Mesendoderm (in vitro differentiated cells): ENCODE measurements at places on chromosomes 13 and 19.

- DNase-seq: no peak
Observed at GRCh38 chr19:7483720-7484201, 5.1 kb downstream of the PEX11G start.

DNA sequence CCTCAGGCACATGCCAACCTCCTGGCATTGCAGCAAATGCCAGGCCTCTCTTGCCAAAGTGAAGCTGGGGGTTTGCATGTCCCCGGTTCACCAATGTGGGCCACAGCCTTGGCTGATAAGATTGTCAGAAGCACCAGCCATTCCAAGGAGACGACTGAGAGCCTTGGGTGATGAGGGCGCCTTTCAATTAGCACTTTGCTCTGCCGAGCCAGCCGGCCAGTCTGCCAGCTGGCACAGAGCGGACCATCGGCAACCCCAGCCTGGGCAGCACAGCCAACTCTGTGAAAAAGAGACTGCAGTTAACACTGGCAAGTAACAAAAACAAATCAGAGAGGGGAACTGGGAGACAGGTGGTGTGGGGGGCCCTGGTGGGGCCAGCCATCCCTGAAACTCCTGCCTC, 67.3 kb downstream of the EFNB2 start:
- no peak for DNase-seq

DNA sequence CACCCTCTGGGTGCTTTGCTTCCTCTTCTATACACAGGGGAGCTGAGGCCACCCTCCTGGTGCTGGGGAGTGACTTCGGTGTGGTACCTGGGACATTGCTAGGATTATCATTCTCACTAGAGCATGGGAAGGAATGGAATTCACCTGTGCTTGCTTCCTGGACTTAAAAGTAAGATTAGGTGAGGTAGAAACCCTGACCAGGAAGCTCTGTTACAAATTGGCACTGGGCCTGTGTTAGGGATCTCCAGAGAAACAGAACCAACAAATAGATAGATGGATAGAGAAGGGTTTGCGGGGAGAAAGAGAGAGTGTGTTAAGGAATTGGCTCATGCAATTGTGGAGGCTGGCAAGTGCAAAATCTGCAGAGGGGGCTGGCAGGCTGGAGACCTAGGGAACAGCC, 13.9 kb upstream of the SIAH3 start:
- DNase-seq: no peak

- DNase-seq: no peak
Observed at GRCh38 chr19:3863648-3864047, 5.2 kb downstream of the ZFR2 start.

- DNase-seq: no peak
Observed at GRCh38 chr13:46489586-46490023, 63.4 kb upstream of the LRCH1 start.

GRCh38 chr13:39910041-39910440, 254.6 kb downstream of the COG6 start:
- DNase-seq: peak; percentile 9

DNA sequence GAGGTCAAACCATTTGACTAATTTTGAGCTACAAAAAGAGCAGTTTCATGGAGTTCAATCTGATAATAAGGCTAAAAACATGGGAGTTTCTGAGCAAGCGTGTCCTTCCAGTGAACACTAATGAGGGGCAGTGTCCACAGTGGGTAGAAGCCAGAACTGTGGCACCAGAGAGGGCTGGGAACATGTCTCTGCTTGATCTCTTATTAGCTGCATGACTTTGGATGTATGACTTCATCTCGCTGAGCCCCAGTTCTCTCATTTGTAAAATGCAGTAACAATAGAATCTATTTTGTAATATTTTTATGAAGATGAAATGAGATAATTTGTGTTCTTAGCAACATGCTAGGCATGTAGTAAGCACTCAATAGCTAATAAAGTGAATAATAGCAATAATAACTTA, 69.8 kb downstream of the HS6ST3 start:
- no peak for DNase-seq

DNA sequence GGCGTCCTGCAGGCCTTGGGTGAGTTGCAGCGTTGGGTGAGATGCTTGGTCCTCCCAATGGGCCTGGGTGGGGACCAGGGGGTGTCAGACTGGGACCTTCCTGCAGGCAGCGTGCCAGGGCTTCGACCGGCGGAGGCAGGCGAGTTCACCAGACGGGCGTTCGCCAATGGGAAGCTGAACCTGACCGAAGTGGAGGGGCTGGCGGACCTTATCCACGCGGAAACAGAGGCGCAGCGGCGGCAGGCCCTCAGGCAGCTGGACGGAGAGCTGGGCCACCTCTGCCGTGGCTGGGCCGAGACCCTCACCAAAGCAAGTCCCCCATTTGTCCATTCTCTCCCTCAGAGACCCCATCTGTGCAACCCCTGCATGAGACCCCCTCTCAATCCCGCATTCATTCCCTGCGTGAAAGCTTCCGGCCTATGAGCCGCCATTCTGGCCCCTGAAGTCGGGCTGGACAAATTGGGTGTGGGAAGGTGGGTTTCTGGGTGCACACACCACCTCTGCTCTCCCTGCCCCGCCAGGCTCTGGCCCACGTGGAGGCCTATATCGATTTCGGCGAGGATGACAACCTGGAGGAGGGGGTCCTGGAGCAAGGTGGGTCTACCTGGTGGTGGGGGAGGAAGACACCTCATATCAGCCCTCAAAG, 1.2 kb downstream of the GTPBP3 start:
- DNase-seq: no peak

DNA sequence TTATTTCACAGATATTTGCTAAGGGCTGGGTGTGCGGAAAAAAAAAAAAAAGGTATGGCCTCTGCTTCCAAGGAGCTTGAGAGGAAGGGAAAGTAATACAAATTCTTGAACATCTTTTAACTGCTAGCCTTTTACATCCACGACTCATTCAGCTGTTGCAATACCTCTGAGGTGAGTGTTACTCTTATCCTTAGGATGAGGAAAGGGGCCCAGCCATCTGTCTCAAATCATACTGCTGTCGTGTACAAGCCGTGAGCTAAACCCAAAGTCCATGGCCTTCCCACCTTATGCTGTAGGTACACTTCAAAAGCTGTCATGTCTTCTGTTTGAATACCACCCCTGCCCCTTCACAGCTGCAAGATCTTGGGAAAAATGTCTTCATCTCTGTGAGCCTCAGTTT, 146.8 kb downstream of the KCNRG start:
- peak; percentile 14 for DNase-seq

GRCh38 chr19:34766386-34766785, 6.6 kb downstream of the ZNF599 start:
- DNase-seq: no peak

GRCh38 chr19:54439174-54439851, 9.7 kb upstream of the LENG8 start:
- peak; percentile 85 for DNase-seq

DNA sequence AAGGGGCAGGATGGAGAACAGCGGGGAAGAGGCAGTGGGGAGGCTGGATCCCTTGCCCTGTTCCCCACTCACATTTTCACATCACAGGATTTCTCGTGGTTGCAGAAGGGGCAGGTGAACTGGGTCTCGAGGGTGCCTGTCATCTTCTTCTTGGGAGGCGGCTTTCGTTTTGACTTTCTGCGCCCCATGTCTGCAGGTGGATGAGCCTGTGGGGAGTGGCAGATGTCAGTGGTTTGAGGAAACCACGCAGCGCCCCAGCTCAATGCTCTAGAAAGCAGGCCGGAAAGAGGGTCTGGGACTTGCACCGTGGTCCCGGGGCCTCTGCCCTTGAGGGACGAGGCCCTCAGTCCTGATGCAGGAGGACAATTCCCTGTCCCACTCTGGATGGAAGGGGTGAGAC, 4.9 kb downstream of the ELOF1 start:
- no peak for DNase-seq

- no peak for DNase-seq
Observed at GRCh38 chr19:43620061-43621001, 902 bp upstream of the ZNF428 start.

- DNase-seq: no peak
Observed at GRCh38 chr13:76552041-76552772, 334.0 kb downstream of the KCTD12 start.

DNA sequence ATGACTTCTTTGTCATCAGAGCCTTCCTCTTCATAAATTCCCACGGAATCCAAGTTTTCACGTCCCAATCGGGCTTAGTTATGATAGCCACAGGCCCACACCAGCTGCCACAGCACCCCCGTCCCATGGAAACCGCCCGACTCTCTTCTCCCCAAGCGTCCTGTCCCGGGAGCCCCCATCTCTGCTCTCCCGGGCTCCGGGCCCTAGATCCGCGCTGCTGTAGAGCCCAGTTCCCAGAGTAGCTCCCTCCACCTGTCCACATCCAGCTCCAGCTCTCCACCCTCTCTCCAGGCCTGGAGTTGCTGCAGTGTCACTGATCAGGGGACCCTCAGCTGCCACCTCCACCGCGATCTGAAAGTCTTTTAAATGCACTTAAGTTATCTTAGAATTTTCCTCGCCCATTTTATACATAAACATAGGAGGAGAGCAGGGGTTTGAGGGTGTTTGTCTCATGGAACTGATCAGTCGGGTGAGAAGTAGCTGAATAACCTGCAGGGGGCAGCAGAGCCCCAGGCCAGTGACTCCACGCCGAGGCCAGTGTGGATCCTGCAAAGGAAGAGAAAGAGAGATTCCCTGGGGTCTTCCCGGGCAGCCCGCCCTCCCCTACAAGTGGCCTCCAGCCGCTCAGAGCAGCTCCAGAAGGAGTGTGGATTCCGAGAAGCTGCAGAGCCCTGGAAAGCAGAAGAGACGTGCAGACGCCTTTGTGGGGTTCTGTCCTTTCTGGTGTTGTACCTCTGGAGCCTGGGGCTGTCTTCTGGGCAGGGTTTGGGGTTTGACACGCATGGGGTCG, 1.1 kb upstream of the ZNF763 start:
- peak; percentile 87 for DNase-seq

GRCh38 chr13:27970382-27971235, 1.5 kb upstream of the CDX2 start:
- DNase-seq: peak; percentile 35

- DNase-seq: no peak
Observed at GRCh38 chr13:113834496-113835200, 29.2 kb downstream of the GAS6 start.

- peak; percentile 81 for DNase-seq
Observed at GRCh38 chr19:35704218-35704617, at the start of gene ZBTB32. ZBTB32 (plus strand) TSS chr19:35704558; CDS start chr19:35714627, 10,069 bp downstream.

DNA sequence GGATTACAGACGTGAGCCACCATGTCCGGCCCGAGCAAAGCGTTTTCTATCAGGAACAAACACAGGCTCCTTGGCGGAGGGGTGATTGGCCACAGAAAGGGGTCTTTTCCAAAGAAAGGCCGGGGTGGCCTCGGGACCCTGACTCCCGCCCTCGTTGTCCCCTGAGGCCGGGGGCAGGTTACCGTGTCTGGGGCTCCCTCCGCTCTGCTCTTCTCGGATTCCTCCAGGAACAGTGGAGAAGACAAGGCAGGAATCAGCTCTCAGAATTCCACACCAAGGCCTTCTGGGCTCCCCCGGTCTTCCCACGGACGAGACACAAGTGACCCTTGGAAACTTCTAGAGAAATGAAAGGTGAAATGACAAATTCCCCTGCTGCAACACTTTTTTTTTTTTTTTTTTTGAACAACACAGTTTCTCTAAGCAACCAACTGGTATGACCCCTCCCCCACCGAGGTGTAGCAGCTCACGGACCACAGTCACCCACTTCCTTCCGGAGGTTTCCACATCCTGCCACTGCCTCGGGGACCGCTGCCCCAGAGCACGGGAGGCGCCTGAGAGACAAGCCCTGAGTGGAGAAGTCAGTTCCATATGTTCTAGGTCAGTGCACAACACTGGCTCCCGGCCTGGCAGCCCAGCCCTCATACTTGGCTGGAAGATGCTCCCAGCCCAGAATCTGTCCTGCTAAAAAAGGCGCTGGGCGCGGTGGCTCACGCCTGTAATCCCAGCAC, 11.0 kb downstream of the MOB3A start:
- no peak for DNase-seq

- DNase-seq: peak; percentile 67
Observed at GRCh38 chr19:48085904-48086864, 24.4 kb downstream of the PLA2G4C start.

GRCh38 chr19:40005691-40006272, 8.9 kb downstream of the ZNF546 start:
- no peak for DNase-seq

DNA sequence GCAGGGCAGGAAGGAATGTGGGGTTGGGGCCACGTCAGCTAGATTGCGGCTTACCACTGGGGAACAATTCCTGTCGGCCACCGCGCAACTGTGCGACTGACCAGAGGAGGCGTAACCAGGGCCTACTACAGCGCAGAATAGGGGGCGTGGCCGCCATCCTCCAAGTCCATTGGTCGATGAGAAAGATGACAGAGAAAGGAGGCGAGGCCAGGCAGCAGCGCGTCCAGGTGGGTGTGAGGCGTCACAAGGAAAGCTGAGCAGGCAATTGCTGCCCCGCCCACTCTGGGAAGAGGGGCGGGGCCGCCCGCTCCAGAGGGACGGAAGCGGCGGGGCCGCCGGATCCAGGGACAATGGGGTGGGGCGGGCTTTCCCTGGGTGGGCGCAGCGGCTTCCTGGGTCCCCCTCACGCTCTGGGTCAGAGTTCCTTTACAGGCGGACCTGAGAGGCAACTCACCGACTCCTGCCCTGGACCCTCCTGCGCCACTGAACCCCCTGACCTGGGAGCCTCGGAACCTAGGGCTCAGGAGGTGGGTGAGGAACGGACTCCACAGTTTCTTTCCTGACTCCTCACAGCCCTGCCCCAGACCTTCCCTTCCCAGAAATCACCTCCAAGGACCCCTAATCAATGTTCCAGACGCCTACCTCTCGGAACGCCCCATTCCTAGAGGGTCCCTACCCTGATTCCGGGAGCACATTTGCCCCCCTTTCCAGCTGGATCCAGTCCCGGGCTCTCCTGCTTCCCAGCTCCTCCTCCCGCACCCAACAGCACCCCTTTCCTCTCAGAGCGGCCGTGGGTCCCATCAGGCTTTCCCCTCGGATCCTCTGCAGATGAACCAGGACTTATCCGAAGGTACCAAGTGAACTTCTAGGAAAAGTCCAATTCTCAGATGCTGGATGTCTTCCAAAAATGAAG, 101.5 kb upstream of the ZNF492 start:
- DNase-seq: no peak

- no peak for DNase-seq
Observed at GRCh38 chr13:83796364-83796763, 85.9 kb downstream of the SLITRK1 start.
